OCI-M1 (cell line): ENCODE measurements at places on chromosomes 3 and 15.

DNA sequence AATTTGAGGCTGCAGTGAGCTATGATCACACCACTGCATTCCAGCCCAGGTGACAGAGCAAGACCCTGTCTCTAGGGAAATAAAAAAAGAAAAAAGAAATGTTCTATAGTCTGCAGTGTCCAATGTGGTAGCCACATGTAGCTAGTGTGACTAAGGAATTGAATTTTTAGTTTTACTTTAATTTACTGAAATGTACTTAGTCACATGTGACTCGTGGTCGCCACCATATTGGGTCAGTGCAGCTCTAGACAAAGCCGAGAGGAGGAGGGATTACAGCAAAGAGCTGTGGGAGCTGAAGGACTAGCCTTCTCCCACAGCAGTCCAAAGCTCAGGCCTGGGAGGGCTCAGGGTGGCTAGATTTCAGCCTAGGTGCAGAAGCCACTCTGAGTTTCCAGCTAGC is 65.9 kb upstream of the NTRK3 start:
- DNase-seq, result no peak

GRCh38 chr15:93298901-93299300 is 209.9 kb upstream of the RGMA start:
- DNase-seq, result no peak

DNA sequence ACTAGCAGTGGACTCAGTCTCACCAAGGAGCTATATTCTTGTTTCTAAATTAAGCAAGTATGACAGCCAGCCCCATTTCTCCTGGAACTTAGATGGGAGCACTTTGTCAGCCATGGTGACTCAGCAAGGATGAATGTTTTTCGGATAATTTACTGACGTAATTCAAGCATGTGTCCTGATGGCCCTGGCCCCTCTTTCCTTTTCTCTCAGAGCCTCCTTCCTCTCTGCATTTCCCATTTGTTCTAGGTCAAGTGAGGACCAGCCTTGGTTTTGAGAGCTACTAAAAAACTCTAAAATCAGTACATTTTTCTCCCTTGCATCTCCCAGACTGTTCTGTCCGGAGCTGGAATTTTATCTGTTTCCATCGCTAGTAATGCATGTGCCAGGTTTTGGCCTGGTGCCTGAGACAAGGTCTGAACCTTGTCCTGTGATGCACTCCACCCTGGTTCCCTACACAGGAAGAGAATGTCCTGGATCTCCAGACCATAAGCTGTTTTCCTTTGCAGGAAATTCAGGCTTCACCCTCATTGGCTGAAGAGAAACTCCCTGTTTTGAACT is 256.6 kb upstream of the ROPN1 start:
- DNase-seq, result peak; percentile 2

- DNase-seq, result no peak
These were observed 206.1 kb upstream of the ATP10A start for GRCh38 chr15:26069231-26069641.

DNA sequence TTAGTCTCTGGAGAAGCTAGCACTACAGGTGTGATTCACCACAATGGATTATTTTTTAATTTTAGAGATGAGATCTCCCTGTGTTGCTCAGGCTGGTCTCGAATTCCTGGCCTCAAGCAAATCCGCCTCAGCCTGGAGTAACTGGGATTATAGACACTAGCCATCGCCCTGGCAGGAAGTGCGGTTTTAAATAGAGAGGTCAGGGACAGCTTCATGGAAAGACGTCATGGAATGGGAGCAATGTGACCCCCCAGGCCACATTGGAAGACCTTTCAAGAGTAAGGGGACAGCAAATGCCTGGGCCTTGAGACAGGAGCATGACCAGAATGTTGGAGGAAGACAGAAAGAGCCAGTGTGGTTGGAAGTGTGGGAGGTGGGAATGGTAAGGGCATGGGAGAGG is 2.2 kb upstream of the ISG20 start:
- no peak for DNase-seq

DNA sequence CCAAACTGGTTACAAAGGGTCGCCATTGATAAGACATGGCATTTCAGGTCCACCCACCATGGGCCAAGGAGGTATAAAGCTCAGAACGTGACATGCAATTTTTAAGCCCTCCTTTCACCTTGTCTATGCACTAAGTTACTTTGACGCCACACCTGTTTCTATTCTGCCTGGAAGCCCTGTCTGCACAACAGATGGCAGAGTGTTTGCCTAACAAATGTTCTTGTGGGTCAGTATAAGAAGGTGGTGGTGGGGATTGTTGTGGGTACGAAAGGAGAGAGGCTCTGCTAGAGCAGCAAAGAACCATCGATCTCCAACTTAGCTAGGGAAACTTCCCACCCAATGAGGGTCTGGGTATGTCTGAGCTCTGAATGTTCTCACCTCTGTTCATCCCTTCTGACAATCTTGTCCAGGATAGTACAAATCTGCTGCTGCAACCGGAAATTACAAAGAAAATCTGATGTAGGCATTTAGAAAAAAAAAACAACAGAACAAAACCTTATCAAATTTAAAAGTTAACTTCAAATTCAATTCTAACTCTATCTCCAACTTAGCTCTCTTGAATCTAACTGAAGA is 945.0 kb upstream of the CFAP20DC start:
- DNase-seq, result no peak

DNA sequence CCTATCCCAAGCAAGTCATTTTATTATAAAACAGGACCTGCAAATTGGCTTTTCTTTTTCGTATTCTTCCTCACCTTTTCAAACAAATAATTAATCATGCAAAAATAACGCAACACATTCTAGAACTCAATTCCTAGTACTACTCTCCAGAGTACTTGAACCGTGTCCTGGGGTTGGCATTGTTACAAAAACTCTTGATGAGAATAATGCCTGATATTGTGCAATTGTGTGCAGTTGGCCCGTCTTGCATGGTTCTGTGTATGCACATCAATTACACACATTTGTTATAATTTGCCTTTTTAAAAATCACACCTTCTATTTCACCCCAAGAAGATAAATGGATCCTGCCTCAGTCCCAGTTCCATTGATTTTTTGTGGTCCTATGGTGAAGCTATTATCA is 205.4 kb downstream of the EPHB1 start:
- no peak for DNase-seq

- DNase-seq, result no peak
These were observed 58.3 kb downstream of the BCHE start for GRCh38 chr3:165778891-165779290.

GRCh38 chr3:14768182-14768790 is 50.5 kb upstream of the FGD5 start:
- no peak for DNase-seq

DNA sequence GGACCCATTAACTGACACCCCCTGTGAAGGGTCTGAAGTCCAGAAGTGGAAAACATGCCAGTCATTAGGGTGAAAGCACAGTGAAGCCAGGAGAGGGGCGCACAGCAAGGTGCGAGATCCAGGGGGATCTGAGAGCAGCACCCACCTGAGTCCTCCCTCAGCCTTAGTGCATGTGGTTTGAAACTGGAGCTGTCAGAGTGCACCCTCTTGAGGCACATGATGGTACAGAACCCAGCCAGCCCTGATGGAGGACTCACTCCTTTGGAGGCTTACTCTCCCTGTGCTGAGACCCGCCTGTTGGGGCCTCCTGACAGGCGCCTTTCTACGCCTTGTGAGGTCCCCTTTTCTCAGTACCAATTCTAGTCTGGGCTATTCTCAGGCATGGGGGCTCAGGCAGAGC is 77.8 kb downstream of the IL20RB start:
- DNase-seq, result peak; percentile 35

- DNase-seq, result no peak
These were observed 111.8 kb downstream of the SRGAP3 start for GRCh38 chr3:9137676-9138075.

GRCh38 chr3:177405191-177405672 is 207.9 kb upstream of the TBL1XR1 start:
- no peak for DNase-seq

DNA sequence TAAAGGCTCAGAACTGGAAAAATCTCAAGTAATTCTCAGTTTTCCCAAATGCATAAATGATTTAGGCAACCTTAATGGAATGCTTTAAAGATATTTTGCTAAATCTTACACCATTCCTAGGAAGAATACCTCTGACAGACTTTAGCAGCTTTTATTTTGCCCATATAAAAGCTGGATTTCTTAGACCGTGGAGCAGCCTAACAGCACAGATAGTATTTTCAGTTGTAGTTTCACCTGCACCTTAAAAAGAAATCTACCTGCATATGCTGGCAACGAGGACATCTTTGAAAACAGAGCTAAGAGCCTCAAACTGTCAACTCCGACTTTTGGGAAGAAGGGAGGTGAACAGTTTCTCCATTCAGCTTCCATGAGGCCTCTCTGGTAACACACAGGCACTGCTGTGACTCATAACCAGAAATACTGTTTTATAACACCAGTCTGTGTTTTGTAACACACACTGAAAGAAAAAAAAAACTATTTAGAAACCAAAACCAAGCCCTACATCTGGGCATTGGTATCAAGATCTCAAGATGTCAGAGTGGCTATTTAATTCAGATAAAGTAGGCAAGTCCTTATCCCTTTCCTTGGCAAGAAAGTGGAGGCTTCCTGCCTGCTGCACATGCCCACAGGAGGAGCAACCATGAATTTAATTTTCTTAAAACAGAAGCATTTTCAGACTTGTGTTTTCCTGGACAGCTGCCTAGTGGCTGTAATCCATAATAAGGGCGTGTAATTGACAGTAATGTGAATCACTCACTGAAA is 181.5 kb upstream of the ICE2 start:
- DNase-seq, result no peak

GRCh38 chr3:188284455-188285212 is 130.7 kb downstream of the LPP start:
- DNase-seq, result no peak

GRCh38 chr3:127611251-127611650 is 13.0 kb downstream of the MCM2 start:
- no peak for DNase-seq

GRCh38 chr3:101676216-101676764 is 642 bp downstream of the ZBTB11 start:
- no peak for DNase-seq

DNA sequence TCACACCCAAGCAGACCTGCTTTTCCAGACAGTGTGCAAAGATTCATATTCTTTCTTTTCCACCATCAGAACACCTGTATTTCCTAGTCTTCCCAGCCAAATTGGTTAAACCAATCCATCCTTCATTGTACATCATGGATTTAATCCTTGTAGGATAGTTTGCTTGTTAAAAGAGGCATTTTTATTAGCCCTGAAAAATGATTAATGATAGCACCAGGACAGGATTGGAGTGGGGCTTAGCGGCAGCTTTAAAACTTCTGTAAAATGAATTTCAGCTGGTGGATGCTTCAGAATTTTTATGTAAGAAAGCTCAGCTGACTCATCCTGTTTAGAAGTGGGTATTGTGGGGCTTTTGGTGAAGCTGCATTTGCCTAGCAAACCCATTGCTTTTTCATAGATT is 36.1 kb upstream of the ARHGEF26 start:
- DNase-seq, result no peak

- no peak for DNase-seq
These were observed 50.6 kb downstream of the GADL1 start for GRCh38 chr3:30843877-30844276.

DNA sequence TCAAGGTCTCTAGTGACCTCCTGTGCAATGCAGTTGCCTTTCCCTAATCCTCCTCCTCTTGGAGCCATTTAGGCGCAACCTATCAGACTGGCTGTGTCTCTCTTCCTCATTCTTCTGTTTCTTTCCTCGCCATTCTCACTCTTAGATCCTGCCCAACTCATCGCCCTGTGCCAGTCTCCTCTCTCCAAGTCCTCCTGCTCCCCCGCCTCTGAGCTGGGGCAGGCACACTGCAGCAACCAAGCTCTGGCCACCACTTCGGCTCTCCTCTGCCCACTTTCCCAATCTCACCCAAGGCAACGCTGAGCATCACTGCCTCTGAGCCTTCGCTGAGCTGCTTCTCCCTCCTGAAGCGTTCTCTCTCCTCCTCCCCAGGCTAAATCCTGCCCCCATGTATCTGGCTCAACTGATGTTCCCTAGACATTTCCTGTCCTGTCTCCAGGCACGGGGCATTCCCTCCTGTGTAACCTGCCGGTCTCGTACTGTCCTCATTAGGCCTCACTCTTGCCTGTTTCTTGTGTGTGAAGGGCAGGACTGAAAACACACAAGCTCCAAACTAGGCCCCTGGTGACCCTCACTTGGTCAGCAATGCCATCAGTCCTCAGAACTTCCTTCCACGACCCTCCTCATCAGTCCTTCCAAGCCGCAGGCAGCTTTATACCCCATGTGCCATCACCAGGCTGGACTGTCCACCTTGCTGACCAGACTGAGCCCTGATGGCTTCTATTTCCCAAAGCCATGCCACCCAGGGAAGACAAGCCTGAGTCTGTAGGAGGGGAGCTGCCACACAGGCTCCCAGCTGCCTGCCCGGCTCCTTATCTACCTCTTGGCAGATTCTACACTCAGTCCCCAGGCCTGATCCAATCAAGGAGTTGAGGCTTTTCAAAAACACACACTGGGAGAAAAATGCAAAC is 85.6 kb downstream of the SEC22A start:
- DNase-seq, result no peak

DNA sequence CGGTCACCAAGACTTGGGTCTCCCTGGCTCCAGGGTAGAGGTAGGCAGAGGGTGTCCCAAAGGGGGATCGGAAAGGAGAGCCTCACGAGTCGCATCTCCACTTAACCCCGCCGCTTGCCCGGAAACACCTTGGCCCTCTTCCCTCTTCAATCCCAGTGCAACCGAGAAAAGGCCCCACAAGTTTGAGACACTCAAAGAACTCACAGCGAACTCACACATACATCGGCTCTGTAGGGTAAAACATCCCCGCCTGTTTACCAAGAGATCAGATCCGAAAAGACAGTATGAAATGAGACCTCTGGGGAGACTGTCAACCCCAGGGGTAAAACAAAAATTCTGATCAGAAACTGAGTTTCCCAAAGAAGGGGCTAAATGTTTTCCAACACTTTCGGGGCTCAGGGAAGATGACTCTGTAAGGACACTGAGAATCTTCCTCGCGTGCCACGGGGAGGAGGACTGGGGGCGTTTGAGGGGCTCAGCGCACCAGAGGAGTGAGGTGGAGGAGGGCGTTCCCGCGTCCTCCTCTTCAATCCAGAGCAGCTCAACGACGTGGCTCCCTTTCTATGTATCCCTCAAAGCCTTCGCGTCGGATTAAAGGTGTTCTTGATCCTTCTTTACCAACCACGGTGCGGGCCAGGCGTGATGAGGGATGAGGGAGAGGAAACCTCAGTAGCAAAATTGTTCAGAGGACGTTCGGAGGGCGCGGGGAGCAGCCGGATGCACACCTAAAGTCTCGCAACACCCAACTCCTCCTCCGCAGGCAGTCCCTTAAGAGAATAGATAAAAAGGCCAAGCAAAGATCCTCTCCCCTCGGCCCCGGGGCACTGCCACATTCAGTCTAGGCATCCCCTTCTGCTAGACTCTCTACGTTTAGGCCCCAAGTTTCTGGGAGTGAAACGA is 3.7 kb downstream of the WNT5A start:
- no peak for DNase-seq

DNA sequence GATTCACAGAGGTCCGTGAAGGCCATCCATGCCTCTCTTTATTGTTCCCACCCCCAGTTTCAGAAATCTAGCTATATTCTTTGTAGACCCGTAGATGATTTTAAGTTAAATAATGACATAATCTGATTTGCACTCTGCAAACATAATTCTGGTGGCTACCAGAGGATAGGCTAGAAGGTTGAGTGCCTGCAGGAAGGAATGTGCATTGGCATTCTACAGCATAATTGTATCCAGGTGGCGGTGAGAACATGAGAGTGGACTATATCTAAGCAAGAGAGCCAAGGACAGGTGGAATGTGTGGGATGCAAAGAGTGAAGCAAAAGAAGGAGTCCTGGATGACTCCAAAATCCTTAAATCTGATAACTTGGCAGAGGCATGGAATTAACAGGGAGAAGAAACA is 298.5 kb upstream of the MME start:
- DNase-seq, result no peak

- DNase-seq, result no peak
These were observed 65.8 kb downstream of the NSMCE3 start for GRCh38 chr15:29203718-29204368.

GRCh38 chr3:78165876-78166275 is 1126.0 kb downstream of the ROBO2 start:
- peak; percentile 4 for DNase-seq
